Activated CD4-positive, alpha-beta T cell treated with anti-CD3 and anti-CD28 coated beads for 24 hours (primary cell): ENCODE measurements at places on chromosomes 7 and 10.

DNA sequence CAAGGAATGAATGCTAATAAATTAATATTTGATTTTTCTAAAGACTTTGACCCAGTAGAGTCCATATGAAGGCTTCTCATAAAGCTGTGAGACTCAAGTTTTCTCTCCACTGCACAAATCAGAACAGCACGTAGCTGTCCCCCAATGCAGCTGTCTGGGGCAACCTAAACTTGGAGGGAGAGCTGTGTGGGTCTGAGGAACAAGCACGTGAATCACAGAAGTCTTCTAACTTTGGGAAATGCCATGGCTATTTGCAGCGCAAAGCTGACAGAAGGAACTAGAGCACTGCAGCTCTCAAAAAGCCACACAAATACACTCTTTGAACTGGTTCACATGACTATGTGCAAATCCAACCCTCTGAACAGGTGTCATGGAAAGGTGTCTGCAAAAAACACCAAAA lies 47.9 kb downstream of the COL1A2 start:
- no peak for DNase-seq

DNA sequence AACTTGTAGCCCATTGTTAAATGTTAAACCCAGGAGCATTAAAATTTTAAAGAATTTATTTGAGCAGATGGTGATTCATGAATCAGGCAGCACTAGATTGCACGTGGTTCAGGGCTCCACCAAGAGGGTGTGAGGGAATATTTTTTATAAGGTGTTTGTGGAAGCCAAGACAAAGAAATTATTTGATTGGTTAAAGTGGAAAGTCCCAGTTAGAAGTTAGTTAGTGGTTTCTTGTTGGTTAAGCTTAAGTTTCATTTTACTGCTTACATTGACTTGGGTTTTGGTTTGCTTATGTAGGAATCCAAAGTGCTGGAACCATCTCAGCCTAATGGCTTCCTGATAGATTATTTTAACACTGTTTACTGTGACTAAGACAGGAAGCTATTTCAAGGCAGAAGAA lies 906.2 kb downstream of the LRMDA start:
- DNase-seq = no peak

DNA sequence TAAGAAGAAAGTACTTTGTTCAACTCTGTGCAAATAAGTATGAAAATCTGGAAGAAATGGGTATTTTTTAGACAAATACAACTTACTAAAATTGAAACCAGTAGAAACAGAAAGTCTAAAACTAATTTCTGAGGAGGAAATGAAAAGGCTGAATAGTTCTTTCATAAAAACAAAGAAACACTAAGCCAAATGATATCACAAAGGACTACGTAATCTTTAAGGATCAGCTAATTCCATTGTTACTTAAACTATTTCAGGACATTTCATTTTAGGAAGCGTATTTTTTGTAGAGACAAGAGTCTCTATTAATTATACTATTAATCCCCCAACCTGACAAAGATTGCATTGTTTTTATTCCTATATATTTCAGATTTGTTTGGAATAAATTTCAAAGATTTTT lies 11.2 kb upstream of the CCSER2 start:
- DNase-seq = no peak

- DNase-seq = no peak
Measured at GRCh38 chr10:82653244-82654155, 778.5 kb downstream of the NRG3 start.

- DNase-seq = no peak
Measured at GRCh38 chr10:110980807-110981206, 61.4 kb downstream of the SHOC2 start.
